Activated T-cell treated with anti-CD3 and anti-CD28 coated beads, Interleukin-2, amount 50 U/mL, for 48 hours (primary cell): ENCODE measurements at places on chromosomes 6 and 20.

DNA sequence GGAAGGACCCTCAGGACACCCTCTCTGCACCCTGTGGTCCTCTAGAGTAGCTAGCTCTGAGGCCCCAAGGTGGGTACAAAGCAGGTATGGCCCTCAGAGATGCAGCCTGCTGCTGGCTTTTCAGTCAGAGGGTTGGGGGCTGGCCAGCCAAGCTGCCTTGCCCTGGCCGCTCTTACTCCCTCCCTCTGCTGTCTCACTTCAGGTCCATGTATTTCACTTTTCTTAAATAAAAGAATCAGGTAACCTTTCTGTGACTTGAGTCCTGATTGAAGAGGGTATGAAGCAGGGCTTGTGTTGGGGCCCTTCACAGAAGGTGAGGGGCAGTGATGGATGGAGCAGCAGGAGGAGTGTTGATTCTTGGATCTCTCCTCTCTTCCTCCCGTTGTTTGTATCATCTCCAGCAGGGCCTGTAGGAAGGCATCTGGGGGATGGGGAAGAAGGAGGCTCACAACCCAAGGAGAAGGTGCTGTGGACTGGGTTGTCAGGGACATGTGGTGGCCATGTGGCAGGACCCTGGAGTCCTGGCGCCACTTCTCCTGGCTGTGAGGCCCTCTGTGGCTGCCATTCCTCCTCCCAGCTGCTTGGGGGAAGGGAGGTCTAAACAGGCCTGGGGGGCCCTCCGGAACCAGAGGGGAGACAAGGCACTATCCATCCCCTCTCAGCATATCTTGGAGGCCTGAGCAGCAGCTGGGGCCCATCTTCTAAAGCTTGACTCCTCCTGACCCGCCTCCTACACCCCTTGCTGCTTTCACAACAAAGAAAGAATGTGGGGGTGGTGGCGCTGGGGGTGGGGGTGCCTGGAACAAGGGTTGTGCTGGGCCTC lies 1.1 kb upstream of the PTK7 start:
- DNase-seq: no peak

- no peak for DNase-seq
Measured at GRCh38 chr6:55897346-55897745, 22.0 kb upstream of the BMP5 start.

- DNase-seq: no peak
Measured at GRCh38 chr6:49946835-49947234, 17.1 kb downstream of the DEFB114 start.

DNA sequence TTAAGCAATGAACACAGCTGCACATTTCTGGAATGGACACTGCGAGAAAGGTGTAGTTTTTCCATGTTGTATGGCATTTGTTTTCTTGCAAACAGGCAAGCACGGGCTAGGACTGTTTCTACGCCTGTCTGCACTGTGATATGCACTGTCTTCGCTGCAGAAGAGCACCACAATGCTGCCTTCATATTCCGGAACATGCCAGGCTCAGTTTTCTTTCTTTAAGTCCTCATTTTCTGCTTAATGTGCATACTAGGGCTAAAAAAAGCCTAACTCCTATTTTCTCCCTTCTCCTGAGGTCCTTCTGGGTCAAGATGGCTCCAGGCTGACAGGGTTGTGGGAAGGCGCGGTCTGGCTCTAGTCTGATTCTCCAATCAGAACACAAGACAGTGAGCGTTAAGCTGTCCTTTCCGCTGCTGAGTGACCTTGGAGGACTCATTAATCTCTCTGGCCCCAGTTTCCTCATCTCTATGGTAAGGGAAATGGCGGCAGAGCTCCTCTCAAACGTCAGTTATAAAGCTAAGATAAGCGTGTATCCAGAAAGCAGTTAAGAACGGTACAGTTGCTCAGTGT lies 379.9 kb downstream of the C6orf118 start:
- DNase-seq: no peak

DNA sequence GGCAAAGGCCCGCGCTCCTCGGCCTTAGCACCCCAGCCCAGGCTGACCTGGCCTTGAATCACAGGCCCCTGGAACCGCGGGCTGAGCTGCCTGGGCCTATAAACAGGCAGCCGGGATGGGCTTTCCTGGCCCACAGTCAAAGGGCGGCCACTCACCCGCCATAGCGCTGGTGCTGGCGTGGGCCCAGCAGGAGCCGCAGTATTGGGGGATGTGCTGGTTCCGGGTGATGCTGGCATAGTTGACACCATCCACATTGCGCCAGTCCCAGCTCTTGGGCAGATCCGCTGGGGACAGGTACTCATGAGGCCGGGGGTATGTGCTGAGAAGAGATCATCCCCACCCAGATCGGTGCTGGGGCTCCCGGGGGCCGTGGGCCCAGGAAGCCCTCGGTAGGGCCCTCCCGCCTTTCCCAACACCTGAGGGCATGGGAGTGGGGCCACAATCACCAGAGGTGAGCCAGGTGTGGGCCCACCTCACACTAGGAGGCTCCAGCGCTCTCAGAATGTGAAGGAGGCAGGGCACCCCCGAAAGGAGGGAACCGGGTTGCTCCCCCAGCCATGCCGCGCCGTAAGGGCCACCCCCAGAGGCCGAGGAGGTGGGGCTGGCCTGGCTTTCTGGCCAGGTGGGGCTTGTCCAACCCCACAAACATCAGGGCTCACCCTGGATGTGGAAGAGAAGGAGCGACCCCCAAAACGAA lies 739 bp downstream of the CTSZ start:
- no peak for DNase-seq

DNA sequence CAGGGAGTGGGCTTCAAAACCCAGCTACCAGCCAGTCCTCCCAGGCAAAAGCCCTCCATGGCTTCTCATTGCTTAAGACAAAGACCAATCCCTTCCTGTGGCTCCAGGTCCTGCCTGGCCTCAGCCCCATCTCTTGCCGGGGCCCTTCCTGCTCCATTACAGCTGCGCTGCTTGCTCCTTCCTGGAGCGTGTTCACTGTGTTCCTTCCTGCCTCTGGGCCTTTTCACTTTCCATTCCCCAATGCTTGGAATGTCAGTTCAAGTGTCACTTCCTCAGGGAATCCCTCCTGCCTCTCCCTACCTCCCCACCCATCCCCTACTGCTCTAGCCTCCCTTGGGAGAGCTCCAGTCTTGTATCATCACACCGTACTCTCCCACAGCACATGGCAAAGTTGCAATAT lies 11.1 kb upstream of the ITPR3 start:
- no peak for DNase-seq

GRCh38 chr6:112717856-112718255 lies 370.7 kb downstream of the RFPL4B start:
- DNase-seq: no peak

DNA sequence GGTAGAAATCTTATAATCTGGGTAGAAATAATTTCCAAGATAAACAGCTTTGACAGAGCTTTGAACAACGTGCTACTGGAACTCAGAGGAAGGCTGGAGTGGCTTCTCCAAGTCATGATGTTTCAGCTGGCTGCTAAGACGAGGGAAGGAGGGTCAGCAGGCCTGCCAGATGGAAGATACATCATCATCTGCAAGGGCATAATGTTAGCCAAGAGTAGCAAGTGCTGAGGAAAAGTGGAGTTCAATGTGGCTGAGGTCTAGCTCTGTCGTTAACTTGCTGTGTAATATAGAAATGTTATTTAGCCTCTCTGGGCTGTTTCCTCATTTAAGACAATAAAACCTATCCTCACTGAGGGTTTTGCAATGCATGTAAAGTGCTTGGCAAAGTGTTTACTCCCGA lies 35.1 kb downstream of the RGS17 start:
- DNase-seq: no peak

GRCh38 chr20:5234158-5234557 lies 82.6 kb downstream of the PROKR2 start:
- DNase-seq: no peak

DNA sequence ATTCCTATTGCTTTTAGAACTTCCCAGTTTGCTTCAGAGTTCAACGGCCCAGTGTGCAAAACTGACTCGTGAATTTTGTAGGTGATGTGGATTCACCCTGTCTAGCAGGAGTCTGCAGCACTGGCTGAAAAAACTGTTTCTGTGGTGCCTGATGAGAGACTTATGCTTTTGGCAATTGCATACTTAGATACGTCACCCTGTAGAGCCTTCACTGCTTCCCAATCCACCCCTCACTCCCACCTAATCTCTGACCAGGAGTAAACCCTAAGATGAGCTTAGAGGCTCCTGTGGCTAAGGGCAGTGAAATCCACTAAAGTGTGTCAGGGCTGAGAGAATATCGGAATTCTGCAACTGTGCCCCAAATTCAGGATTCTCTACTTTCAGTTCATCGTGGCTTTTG lies 14.3 kb downstream of the RPP21 start:
- DNase-seq: no peak

DNA sequence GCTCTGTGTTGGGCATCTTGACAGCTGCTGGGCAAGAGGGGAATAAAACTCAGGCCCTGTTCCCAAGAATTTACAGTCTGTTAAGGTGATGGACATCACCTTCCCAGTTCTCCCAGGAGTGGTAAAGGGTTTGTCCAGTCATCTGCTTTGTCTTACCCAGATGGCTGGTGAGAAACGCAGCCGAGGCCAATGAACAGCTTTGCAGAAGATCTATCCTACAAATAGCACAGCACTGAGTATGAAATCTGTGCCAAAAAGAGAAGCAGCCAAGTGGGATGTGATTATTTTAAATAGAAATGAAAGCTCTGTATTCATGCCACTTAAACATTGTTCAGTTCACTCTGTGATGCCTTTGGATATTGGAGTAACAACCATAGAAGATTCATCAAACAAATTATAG lies 132.7 kb upstream of the SLC22A16 start:
- no peak for DNase-seq

DNA sequence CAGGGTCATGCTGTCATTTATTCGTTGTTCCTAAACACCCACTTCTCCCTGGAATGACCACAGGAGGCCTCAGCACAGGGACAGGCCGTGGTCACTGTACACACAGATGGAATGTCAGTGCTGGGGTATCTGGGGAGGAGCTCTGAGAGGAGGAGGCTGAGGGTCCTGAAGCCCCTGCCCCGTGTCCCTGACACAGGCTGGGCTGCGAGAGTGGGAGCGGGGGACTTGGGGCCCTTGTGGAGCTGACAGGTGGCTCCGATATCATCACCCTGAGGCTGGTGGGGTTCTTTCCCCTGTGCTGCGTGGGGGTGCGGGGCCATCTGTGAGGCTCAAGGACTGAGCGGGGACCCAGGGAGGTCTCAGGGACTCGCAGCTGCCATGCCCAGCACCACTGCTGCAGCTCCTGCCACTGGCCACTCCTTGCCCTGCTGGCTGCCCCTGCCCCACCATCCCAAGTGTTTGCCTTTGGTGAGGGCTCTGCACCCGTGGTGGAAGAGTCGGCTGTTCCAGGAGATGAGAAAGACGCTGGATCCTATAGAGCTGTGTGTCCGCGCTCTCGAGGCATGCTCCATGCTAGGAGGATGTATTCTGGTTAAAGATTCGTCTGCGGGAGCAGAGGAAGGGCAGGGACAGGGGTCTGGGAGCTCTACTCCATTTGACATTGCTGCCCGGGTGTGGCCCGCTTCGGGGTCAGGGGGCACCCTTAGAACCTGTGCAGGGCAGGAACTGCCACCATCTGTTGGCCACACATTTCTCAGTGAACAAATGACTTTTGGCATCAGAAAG lies 18.9 kb downstream of the NPEPL1 start:
- peak; percentile 13 for DNase-seq

GRCh38 chr6:135382182-135382628 lies 115.3 kb downstream of the AHI1 start:
- DNase-seq: no peak

- DNase-seq: peak; percentile 39
Measured at GRCh38 chr20:62707921-62708521, 615 bp upstream of the NTSR1 start.

GRCh38 chr20:36836591-36837269 lies 39.2 kb upstream of the TLDC2 start:
- DNase-seq: peak; percentile 78

DNA sequence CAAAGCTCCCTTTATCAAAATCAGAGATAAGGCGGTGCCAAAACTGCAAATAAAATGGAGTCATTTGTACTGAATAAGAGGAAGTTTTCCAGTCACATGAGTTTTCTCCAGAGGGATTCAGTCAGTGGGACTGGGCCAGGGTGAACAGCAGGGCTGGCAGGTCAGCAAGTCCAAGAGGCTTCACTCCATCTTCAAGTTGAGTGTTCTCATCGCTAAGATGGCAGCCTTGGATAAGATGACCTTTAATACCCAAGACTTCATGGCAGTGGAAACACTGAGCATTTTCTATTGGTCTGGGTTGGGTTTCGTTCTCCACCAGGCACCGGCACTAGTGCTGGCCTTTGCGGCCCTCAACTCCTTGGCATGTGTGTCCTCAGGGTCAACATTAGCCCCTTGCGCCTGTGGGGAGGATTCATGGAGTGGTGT lies 29.3 kb upstream of the IGF2R start:
- DNase-seq: no peak

GRCh38 chr20:24131281-24131680 lies 142.7 kb upstream of the GGTLC1 start:
- DNase-seq: no peak

GRCh38 chr6:26743157-26743821 lies 83.7 kb upstream of the ZNF322 start:
- DNase-seq: no peak

DNA sequence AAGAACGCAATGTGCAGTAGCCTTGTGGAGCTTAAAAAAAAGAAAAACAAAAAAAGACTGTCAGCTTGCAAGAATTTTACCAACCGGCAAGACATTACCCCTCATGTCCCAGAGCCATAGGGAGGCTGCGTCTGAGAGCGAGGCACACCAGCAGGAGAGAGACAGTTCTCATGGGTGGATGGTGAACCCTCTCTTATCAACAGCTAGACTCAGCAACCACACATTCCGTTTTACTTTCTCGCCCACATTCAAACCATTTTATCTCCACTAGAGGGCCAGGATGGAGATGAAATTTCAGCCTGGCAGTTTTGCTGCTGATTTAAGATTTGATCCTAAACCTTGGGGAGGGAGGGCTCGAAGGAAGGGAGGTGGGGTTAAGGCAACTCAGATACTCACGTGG lies 247.0 kb downstream of the ATXN1 start:
- DNase-seq: no peak

DNA sequence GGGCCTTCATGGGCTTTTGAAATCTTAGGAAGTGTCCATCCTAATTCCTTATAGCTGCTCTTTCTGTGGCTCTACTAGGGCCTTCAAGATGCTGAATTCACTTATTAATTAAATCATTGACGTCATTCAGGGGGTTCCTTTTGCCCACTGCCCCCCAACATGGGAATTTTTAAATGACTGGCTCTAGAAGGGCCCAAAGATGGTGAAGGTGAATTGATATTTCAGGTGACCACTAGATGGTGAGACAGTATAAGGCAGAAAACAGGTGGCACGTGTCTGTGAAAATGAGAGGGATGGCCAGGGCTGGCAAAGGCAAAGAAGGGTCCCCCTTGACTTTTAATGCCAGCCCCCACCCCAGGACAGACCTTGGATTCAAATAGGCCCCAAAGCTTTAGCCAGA lies 11.8 kb downstream of the GNAS start:
- DNase-seq: no peak
